Endothelial cell of umbilical vein (primary cell): ENCODE measurements at places on chromosomes 3 and 15. TPM values are rescaled to one million over a fixed set of nuclear protein-coding genes. Genes with fewer than 3 reads are reported as not detected.

The ANKRD34C gene
- total RNA-seq = not detected in 2 replicates

The PPP1R14D gene
- not detected in 2 replicates for total RNA-seq

The P2RY12 gene
- not detected in 2 replicates for total RNA-seq

DNA sequence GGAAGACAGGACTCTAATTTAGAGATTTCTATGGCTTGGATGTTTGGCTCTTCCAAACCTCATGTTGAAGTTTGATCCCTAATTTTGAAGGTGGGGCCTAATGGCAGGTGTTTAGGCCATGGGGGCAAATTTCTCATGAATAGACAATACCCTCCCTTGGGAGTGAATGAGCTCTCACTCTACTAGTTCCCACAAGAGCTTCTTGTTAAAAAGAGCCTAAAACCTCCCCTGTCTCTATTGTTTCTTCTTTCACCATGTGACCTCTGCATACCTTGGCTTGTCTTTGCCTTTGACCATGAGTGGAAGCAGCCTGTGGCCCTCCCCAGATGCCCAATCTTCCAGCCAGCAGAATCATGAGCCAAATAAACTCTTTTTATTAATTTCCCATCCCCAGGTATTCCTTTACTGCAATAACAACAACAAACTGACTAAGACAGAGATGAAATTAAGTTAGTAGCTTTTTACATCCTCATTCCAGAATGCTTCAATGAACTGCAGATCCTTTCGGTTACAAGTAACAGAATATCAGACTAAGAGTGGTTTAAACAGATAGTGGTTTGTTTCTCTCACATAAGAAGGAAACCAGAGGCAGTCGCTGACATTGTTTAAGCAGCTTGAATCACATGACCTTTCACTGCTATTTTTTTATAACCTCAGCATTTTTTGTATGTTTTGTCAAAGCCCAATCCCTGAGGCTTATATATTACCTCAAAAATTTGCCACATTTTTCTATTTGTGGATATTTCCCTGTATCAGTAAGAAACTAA lies 1013.3 kb upstream of the SEMA6D start:
- H3K27ac ChIP-seq = no peak overlapping the region
- H3K4me3 ChIP-seq = no peak overlapping the region

- H3K4me1 ChIP-seq = no peaks in the 10 kb centered on the region
- no peak overlapping the region for H3K27ac ChIP-seq
- DNase-seq = no peak
- no peak overlapping the region for H3K4me3 ChIP-seq
- H3K27me3 ChIP-seq = no peaks in the 10 kb centered on the region
- H3K36me3 ChIP-seq = no peaks in the 10 kb centered on the region
Measured at GRCh38 chr3:60017631-60018030, 967.8 kb upstream of the CFAP20DC start.

The DNAH12 gene
- total RNA-seq = 0.20 TPM in 1 of 2 replicates, not detected in the other

The FGF7 gene
- not detected in 2 replicates for total RNA-seq

GRCh38 chr15:84937144-84937543 lies 44.5 kb upstream of the PDE8A start:
- no peak overlapping the region for H3K27ac ChIP-seq
- no peaks in the 10 kb centered on the region for H3K4me1 ChIP-seq
- DNase-seq = no peak
- H3K27me3 ChIP-seq = no peaks in the 10 kb centered on the region

- no peak for DNase-seq
- H3K4me1 ChIP-seq = no peaks in the 10 kb centered on the region
- H3K27ac ChIP-seq = no peak overlapping the region
Measured at GRCh38 chr3:117463276-117464115, 753.9 kb downstream of the TUSC7 start.
